H1 (cell line): ENCODE measurements at places on chromosomes 12 and 14. TPM values are rescaled to one million over a fixed set of nuclear protein-coding genes. Genes with fewer than 3 reads are reported as not detected.

DNA sequence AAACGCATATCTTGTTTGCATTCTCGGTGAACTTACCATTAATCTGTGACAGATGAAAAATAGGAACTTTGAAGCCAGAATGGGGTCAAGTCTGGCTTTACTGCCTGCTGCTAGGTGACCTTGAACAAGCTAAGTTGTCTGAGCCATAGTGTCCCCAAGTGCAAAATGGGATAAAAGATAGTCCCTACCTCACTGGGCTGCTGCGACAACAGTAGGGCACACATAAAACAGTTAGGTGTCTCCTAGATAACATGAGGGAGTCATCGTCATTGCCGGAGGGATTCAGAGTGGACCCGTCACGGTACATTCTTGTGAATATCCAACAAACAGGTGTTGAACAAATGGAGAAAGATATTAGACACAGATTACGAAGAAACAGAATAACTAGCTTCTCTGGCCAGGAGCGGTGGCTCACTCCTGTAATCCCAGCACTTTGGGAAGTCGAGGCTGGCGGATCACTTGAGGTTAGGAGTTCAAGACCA lies 71.2 kb downstream of the NINJ2 start:
- H3K4me3 ChIP-seq, result no peak overlapping the region
- H3K4me1 ChIP-seq, result no peaks in the 10 kb centered on the region
- no peak for DNase-seq
- H3K27ac ChIP-seq, result no peak overlapping the region

DNA sequence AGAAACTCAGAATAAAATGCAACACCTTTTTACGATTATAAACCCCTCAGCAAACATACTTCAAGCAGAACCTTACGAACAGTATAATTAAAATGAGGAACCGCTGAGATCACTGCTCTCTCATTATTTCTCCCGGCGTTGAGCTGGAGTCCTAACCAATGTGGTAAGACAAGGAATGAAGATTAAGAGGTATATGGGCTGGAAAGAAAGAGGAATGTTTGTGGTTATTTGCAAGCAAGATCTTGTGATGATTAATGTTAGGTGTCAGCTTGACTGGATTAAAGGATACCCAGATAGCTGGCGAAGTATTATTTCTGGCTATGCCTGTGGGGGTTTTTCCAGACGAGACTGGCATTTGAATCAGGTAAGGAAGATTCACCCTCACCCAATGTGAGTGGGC lies 10.3 kb upstream of the ZNF84 start:
- H3K27me3 ChIP-seq, result no peaks in the 10 kb centered on the region
- H3K36me3 ChIP-seq, result no peaks in the 10 kb centered on the region
- no peaks in the 10 kb centered on the region for H3K4me1 ChIP-seq
- no peak overlapping the region for H3K27ac ChIP-seq
- DNase-seq, result no peak
- H3K4me3 ChIP-seq, result no peak overlapping the region

- no peak for DNase-seq
- no peaks in the 10 kb centered on the region for H3K36me3 ChIP-seq
- no peaks in the 10 kb centered on the region for H3K27me3 ChIP-seq
- H3K27ac ChIP-seq, result no peak overlapping the region
Observed at GRCh38 chr14:37413504-37414003, 181.5 kb downstream of the FOXA1 start.

DNA sequence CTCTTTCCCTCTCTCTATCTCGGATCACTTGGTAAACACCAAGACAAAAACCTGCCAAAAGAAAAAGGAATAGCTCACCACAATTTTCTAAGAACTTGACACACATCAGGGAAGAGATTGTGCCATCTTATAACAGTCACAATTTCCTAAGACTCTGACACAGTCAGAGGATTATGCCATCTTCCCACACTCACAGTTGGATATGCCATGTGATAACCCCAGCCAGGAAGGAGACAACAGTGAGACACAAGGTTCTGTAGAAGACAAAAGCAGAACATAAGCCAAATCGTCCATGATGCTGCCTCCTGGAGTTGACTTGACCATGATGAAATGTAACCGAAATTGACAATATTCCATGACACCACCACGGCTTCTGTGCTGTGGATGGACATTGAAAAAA lies 2.8 kb upstream of the CLEC9A start:
- no peak for DNase-seq
- H3K4me1 ChIP-seq, result no peaks in the 10 kb centered on the region
- H3K4me3 ChIP-seq, result no peak overlapping the region
- H3K27me3 ChIP-seq, result no peaks in the 10 kb centered on the region
- no peak overlapping the region for H3K27ac ChIP-seq

- no peaks in the 10 kb centered on the region for H3K36me3 ChIP-seq
- no peaks in the 10 kb centered on the region for H3K4me1 ChIP-seq
- H3K27me3 ChIP-seq, result no peaks in the 10 kb centered on the region; the same call in 1 of the 2 replicates
- H3K27ac ChIP-seq, result no peak overlapping the region
Observed at GRCh38 chr12:75660805-75661404, 149.5 kb upstream of the KRR1 start.

- H3K27ac ChIP-seq, result no peak overlapping the region
- no peak overlapping the region for H3K4me3 ChIP-seq
- DNase-seq, result no peak
- peaks cover 47% of the 10 kb centered on the region for H3K36me3 ChIP-seq
Observed at GRCh38 chr12:6330192-6330591, 11.7 kb downstream of the TNFRSF1A start.

GRCh38 chr14:103504991-103505565 lies 17.6 kb downstream of the CKB start:
- H3K36me3 ChIP-seq, result peaks cover 42% of the 10 kb centered on the region
- H3K4me1 ChIP-seq, result no peaks in the 10 kb centered on the region
- no peak overlapping the region for H3K27ac ChIP-seq
- DNase-seq, result no peak

DNA sequence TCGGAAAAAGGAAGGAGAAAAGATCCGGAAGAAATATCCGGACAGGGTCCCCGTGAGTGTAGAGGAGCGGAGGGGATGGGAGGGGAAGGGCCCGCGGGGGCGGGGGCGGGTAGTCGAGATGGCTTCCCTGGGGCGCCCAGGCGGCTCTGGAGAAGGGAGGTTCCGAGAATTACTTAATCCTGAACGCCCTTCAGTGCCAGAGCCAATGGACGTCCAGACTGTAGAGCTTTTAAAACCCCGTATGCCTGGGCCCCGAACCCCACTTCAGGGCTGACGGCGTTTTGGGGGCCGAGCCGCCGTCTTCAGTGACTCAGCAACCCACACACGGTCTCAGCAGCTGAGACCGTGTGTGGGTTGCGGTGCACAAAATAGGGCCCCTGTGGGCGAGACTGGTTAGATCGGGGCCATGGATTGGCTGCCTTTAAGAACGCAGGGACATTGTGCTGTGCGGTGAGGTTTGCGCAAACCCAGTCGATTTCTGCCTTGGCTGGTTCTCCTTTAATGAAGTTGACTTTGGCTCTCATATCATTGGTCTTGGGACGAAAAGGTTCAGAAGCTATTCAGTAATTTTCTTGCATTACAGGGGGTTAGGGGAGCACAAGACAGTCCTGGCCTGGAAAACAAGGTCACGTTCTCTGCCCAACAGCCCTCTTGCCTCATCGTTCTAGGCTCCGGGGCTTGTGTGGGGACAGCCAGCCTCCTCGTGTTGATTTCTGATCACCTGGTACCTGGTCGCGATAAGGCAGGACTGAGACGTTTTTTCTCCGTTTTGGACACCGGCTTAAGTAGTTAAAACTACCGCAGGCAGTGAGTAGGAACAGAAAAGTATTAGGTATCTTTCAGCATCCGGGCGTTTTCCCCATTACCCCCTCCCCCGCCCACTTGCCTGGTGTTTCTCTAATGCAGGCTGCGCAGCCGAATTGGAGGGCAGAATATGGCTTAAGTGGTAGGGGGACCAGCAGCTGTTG lies 775 bp downstream of the GABARAPL1 start:
- H3K36me3 ChIP-seq, result no peaks in the 10 kb centered on the region
- H3K4me1 ChIP-seq, result peaks cover 4% of the 10 kb centered on the region; the same call in 1 of the 2 replicates
- peak overlapping the region; percentile 66 for H3K4me3 ChIP-seq
- DNase-seq, result no peak
- peak overlapping the region; percentile 86 for H3K27ac ChIP-seq

DNA sequence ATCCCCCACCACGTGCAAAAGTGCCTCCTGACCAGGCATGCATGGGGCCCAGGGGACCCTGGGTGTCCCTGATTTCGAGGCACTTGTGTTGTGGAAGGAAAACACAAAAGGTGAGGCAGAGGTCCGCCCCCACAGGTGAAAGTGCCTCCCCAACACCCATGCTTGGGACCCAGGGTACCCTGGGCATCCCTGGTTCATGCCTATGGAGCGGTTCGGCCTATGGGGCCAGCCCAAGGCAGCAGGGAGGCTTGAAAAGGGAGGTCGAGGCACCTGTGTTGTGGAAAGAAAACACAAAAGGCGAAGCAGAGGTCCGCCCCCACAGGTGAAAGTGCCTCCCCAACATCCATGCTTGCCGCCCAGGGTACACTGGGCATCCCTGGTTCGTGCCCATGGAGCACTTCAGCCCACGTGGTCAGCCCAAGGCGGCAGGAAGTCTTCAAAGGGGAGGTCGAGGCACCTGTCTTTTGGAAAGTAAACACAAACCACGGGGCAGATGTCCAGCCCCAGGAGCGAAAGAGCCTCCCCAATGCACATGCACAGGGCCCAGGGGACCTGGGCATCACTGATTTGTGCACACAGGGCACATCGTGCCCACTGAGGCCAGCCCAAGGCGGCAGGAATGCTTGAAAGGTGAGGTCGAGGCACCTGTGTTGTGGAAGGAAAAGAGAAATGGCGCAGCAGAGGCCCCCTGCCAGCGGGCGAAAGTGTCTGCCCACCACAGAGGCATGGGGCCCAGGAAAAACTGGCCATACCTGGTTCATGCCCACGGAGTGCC lies 375.5 kb downstream of the ALG10 start:
- peak; percentile 1 for DNase-seq
- no peak overlapping the region for H3K27ac ChIP-seq
- no peaks in the 10 kb centered on the region for H3K27me3 ChIP-seq
- no peaks in the 10 kb centered on the region for H3K36me3 ChIP-seq

- DNase-seq, result no peak
- peaks cover 10% of the 10 kb centered on the region for H3K4me1 ChIP-seq
- H3K27ac ChIP-seq, result no peak overlapping the region
- no peaks in the 10 kb centered on the region for H3K27me3 ChIP-seq
Observed at GRCh38 chr12:121709478-121709961, 3.0 kb upstream of the TMEM120B start.

- H3K27me3 ChIP-seq, result no peaks in the 10 kb centered on the region; the same call in 1 of the 2 replicates
- H3K4me1 ChIP-seq, result peaks cover 11% of the 10 kb centered on the region
- no peak overlapping the region for H3K4me3 ChIP-seq
- H3K27ac ChIP-seq, result no peak overlapping the region
Observed at GRCh38 chr14:74511966-74512830, 18.6 kb downstream of the ISCA2 start.

GRCh38 chr12:69511469-69512267 lies 41.5 kb downstream of the FRS2 start:
- no peak overlapping the region for H3K27ac ChIP-seq
- H3K27me3 ChIP-seq, result no peaks in the 10 kb centered on the region
- H3K36me3 ChIP-seq, result no peaks in the 10 kb centered on the region

GRCh38 chr12:88993651-88994050 lies 358.6 kb downstream of the DUSP6 start:
- H3K4me1 ChIP-seq, result no peaks in the 10 kb centered on the region
- no peak for DNase-seq
- H3K27ac ChIP-seq, result no peak overlapping the region
- H3K27me3 ChIP-seq, result no peaks in the 10 kb centered on the region
- no peak overlapping the region for H3K4me3 ChIP-seq
- H3K36me3 ChIP-seq, result no peaks in the 10 kb centered on the region

DNA sequence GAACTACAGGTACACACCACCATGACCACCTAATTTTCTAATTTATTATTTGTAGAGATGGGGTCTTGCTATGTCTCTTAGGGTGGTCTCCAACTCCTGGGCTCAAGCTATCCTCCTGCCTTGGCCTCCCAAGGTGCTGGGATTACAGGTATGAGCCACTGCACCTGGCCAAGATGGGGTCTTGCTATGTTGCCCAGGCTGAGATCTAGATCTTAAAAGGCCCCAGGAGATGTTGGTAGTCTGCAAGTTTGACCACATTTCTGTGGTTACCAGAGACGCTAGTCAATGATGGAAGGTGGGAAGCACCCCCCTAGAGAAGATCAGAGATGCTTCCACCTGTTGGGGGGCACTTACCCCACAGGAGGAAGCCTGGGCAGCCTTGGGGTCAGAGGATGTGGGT lies 34.7 kb downstream of the FOXN4 start:
- H3K27ac ChIP-seq, result no peak overlapping the region
- no peak for DNase-seq
- no peaks in the 10 kb centered on the region for H3K36me3 ChIP-seq
- no peaks in the 10 kb centered on the region for H3K27me3 ChIP-seq
- H3K4me1 ChIP-seq, result peaks cover 3% of the 10 kb centered on the region; the same call in 1 of the 2 replicates
- H3K4me3 ChIP-seq, result no peak overlapping the region

GRCh38 chr14:73290279-73290678 lies 53.0 kb downstream of the PAPLN start:
- no peak for DNase-seq
- peaks cover 7% of the 10 kb centered on the region; the same call in 1 of the 2 replicates for H3K36me3 ChIP-seq
- H3K4me3 ChIP-seq, result no peak overlapping the region
- peaks cover 3% of the 10 kb centered on the region; the same call in 1 of the 2 replicates for H3K4me1 ChIP-seq

DNA sequence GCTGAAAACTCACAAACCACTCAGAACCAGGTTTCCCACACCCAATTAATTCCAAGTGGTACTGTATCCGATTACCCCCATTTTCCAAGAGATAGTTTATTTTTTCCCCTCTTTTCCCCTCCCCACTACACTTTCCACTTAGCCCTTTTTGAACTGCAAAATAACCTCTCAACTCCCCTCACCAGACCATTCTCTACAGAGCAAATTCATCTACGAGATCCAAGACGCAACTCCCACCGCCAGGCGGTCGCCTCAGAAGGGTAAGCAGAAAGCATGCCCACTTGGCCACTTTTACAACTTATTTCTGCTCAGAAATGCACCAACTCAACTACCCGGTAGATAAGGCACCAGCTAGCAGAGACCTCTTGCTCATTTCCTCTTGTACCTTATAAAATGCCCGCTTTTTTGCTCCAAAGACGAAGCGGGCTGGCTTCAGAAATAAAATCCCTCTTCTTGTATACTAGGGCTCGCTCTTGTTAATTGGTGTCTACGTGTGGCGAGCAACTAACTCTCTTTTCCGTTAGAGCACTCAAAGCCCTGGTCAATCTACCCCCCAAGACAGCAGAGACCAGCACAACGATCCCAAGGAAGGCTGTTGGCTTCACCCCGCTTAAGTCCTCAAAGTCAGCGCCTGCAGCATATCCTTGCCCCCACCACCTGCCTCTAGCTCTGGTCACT lies 910 bp upstream of the SRP54 start:
- H3K36me3 ChIP-seq, result no peaks in the 10 kb centered on the region
- H3K4me3 ChIP-seq, result peak overlapping the region; percentile 80
- peak overlapping the region; percentile 97 for H3K27ac ChIP-seq

- H3K36me3 ChIP-seq, result peaks cover 51% of the 10 kb centered on the region
- H3K27me3 ChIP-seq, result no peaks in the 10 kb centered on the region
- H3K4me1 ChIP-seq, result no peaks in the 10 kb centered on the region
Observed at GRCh38 chr12:6570264-6570887, 2.3 kb upstream of the NOP2 start.

GRCh38 chr14:100857923-100858837 lies 32.3 kb downstream of the MEG3 start:
- H3K27ac ChIP-seq, result no peak overlapping the region
- no peaks in the 10 kb centered on the region; the same call in 1 of the 2 replicates for H3K4me1 ChIP-seq
- H3K4me3 ChIP-seq, result no peak overlapping the region
- no peak for DNase-seq
- no peaks in the 10 kb centered on the region for H3K36me3 ChIP-seq
- no peaks in the 10 kb centered on the region for H3K27me3 ChIP-seq

GNPNAT1 gene
- 54.1 and 56.4 TPM in 2 replicates for total RNA-seq

TAS2R50 gene
- 0.33 and 0.50 TPM in 2 replicates for total RNA-seq

KRT79 gene
- not detected in 2 replicates for total RNA-seq

LHX5 gene
- total RNA-seq, result 0.47 and 0.63 TPM in 2 replicates

ARHGAP9 gene
- total RNA-seq, result 2.3 and 3.2 TPM in 2 replicates

TPPP2 gene
- total RNA-seq, result 0.34 TPM in 1 of 2 replicates, not detected in the other
